Activated effector memory CD4-positive, alpha-beta T cell treated with Interleukin-2 at 50 U/mL for 16 hours (primary cell): ENCODE measurements at places on chromosomes 16 and 17.

GRCh38 chr17:1294157-1294717, 14.8 kb downstream of the TRARG1 start:
- peak; percentile 80 for DNase-seq

- DNase-seq, result no peak
Measured at GRCh38 chr16:71426069-71426879, 15.6 kb downstream of the TLE7 start.

DNA sequence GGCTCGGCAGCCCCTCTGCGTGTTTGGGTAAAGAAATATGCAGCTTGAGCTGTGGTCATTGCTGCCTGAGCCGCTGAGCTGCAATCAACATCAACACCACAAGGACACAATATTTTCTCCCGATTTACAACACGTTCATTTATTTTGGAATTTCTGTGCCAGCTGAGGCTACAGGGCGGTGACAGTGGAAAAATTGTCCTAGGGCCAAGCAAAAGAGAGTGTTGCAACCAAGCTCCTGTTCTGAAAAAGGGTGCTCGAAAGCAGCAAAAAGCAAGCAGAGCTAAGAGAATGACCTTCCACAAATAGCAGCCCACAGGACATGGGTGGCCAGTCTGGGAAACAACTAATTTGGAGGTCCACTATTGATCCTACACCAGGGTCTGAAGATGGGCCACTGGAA, 35.4 kb upstream of the NOG start:
- no peak for DNase-seq

- DNase-seq, result no peak
Measured at GRCh38 chr17:18980682-18981334, 23.8 kb downstream of the FAM83G start.
